ENCODE measurements at places on chromosomes 1 and 21.
A peak's percentile ranks its signal among the peaks of the same experiment; 100 is the strongest.

- DNase-seq: no peak
These were observed 26.7 kb downstream of the PODN start for GRCh38 chr1:53088616-53089300.

DNA sequence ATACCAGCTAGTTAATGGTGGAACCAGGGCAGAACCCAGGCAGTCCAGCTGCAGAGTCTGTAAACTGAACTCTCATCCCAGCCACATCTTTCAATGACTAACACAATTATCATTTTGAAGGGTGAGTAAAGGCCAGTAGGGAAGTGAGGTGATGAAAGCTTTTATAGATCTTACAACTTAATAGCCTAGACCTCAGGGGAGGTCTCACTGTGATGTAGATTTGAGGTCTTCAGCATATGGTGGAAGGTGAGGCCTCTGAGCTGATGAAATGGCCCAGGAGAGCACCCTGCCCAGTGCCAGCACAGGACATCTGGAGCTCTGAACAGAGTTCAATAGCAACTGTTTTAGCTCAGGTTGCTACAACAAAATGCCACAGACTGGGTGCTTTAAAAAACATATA is 44.8 kb upstream of the POU2F1 start:
- no peak for DNase-seq

- peak; percentile 70 for DNase-seq
These were observed 9.8 kb downstream of the NHLH1 start for GRCh38 chr1:160376525-160377131.

DNA sequence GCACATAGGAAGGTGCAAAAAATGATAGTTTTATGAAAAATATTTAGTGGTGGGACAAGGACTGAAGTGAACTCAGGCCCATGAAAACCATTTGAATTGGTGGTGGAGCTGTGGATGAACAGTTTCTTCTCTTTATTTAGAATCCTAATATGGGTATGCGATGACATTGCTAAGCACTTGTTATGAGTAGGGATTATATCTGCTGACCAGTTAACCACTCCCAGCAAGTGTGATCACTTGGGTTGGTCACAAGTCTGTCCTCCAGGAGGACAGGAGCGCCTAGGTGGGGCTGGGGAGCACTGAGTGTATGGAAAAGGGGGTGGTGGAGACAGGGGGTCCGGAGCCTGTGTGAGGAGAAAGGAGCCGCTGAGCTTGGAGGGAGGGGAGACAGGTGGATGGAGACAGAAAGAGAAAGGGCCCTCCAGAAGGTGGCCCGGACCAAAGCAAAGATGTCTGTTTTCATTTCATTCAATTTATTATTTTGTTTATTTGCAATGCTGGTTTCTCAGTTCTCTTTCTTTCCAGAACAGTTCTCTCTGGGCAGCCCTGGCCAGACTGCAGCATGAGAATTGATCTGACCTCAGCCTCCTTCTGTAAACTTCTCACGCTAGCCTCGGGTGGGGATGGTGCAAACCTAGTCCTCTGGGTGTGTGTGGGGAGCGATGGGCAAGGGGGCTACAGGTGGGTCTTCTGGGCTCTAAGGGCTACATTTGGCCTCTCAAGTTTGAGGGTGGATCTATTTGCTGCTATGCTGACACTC is 9.9 kb upstream of the ZSCAN20 start:
- DNase-seq: no peak

- DNase-seq: no peak
These were observed 105.9 kb downstream of the LAMC2 start for GRCh38 chr1:183291802-183292514.

DNA sequence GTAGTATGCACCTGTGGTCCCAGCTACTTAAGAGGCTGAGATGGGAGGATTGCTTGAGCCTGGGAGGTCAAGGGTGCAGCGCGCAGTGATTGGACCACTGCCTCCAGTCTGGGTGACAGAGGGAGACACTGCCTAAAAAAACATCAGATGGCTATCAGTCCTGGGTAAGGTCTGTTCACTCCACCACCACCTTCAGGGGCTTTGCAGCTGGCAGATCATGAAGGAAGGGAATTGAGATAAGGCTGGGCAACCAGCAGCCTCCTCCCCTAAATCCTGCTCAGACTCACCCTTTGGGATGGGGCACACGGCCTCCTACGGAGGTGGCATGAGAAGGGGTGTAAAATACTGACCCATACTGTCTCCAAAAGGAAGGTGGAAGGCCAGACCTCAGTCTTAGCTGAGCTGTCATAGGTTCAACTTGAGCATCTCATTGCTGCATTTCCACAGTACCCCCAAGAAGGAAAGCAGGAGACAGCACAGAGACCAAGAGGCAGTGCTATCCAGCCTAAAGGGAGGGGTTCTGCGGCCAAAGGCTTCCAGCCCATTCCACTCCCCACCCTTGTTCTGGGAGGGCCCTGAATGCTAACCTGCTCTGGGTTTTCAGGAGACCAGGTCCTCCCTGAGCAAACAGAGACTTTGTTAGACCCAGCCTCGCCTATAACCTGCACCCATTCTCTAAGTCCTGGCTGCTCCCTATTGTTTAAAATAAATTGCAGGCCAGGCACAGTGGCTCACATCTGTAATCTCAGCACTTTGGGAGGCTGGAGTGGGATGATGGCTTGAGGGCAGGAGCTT is 13.7 kb downstream of the SLC45A3 start:
- no peak for DNase-seq

DNA sequence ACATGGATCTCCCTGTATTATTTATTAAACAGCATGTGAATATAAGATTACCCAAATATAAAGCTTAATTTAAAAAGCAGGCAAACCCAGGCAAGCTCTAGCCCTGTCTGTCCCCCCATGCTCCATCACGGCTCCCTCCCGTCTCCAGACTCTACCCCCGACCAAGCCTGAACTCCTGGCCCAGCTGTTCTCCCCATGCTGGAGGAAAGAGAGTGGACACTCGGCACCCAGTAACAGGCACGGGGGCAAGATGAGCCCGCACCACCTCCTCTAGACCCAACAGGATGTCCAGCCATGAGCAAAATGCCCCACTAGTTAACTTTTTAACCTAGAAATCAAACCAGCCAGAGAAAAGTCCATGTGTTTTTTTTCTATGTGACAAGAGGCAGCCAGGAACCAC is 19.3 kb downstream of the SLC19A1 start:
- no peak for DNase-seq

DNA sequence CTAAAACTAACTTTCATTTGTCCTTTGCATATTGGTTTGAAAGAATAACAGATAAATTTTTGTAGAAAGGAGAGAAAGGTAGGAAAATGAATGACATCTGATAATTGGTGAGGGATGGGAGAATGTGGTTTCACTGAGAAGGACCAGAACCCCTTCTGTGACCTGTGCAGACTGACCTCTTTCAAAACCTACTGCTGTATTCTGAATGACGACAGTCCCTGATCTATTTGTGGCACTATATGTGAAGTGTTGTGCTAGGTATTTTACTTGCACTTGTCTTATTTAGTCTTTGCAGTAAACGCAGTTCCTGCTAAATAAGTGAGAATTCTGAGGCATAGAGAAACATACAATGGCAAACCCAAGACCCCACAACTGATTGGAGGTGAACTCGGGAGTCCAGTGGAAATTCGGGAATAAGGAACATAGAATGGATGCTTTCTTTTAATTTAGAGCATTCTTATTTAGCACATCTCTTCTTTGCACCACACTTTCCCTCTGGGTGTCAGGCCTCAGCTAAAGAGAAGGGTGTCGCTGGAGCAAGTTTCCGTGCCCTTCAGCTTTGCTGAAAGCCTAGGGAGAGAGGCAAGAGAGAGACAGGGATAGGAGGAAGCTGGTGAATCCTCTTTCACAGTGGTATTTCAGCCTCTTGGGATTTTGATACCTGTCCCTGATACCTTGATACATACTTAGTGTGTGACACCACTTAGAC is 230.2 kb downstream of the PAPPA2 start:
- no peak for DNase-seq

- no peak for DNase-seq
These were observed 69.6 kb downstream of the RAVER2 start for GRCh38 chr1:64814427-64814826.

DNA sequence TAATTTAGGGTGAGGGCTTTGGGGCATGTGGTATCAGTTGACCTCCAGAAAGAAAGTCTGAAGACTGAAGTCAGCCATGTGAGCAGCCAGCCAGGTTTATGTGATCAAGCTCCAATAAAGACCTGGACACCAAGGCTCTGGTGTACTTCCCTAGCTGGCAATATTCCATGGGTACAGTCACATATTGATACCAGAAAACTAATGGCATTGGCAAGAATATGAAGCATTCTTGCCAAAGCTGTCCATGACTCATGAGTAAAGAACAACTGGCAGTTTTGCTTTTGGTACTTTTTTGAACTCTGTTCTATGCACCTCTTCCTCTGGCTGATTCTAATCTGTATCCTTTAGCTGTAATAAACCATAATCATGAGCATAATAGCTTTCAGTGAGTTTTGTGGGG is 415.3 kb upstream of the CAMK1G start:
- DNase-seq: no peak

DNA sequence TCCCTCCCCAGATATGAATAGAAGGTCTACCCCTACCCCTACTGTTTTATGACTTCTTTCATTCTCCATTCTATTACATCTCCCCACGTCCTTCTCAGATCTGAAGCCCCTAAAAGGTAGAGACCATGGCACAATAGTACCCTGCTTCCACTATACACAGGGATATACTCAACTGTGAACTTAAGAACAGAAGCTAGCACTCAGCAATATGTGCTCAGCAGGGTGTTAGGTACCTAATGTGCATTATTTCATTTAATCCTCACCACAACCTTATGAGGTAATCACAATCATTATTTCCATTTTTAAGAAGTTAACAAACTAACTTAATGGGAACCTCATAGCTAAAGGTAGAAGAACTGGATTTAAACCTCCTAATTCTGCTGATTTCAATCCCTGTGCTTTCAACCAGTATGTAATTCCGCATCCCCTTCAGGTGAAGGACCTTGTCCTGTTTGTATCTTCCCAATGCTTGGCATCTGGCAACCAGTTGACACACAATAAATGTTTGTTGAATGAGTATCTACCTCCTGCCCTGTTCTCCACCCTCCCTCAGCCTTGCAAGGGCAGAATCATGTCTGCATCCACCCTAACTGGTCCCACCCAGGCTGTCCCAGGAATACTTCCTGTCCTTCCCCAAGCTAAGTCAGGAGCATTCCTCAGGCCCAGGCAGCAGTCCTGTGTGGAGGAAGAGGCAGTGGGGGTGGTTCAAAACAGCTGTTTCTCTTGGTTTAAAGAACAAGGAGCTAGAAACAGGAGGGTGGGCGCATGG is 6.5 kb downstream of the DENND2D start:
- DNase-seq: no peak

GRCh38 chr1:205012391-205013140 is 30.4 kb upstream of the CNTN2 start:
- DNase-seq: no peak

DNA sequence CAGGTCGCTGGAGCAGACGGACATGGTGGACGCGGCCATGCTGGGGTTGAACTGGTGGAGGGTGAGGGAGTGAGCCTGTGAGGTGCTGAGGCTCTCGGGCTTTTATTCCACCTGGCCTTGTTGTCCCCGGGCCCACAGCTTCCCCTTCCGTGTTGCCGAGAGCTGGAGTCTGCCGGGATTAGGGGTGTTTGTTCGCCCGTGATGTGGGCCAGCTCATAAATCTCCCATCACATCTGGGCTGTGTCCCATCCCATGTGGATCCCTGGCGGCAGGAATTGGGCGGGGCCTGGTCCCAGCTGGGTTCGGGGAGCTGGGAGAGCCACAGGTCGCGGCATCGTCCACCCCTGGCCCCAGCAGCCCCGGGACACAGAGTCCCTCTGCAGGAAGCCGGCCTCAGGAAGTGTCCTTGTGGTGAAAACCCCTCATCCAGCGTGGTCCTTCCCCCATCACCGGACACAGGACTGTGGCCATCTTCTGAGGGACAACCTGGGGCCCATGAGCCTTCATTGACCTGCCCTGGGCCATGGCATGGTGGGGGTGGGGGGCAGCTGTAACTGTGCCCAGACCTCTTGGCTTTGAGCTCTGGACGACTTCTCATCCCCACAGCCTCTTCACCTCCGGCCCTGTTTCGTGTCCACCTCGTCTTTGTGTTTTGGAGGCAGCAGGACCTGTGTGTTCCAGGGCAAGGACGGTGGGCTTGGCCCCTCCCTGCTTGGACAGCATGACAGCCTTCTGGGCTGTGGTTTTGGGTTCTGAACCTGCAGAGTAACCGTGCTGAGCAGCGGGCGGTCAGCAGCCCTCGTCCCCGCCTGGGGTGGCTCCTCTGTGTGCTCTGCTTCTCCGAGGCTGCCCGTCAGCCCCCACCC is at the start of gene KRTAP10-6:
Gene KRTAP10-6, minus strand, starts transcription at position 60 of the 866 bp plus-strand sequence. Its CDS starts 21 bp downstream, at position 39.
- no peak for DNase-seq

GRCh38 chr1:43573066-43573800 is 42.5 kb downstream of the PTPRF start:
- no peak for DNase-seq

DNA sequence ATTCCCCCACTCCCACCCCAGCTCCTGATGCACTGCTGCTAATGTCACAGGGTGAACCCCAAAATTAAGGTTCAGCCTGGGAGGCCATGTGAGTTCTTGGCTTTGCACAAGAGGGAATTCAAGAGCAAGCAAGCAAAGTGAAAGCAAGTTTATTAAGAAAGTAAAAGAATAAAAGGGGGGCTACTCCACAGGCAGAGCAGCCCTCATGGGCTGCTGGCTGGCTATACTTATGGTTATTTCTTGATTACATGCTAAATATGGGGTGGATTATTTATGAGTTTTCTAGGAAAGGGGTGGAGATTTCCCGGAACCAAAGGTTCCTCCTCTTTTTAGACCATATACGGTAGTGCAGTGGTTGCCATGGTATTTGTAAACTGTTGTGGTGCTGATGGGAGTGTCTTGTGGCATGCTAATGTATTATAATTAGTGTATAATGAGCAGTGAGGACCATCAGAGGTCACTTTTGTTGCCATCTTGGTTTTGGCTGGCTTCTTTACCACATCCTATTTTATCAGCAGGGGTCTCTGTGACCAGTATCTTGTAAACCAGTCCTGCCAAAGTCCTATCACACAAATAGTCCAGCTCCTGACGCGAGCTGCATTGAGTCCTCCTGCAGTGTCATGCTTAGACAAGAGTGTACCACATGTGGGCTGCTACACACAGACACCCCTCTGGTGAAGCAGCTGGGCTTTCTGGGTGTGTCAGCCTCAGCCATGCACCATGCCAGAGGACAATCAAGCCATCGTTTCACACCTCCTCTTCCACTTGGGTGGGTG is 46.4 kb upstream of the CSF1 start:
- DNase-seq: no peak

- no peak for DNase-seq
These were observed 94.1 kb downstream of the CACHD1 start for GRCh38 chr1:64563958-64564565.

DNA sequence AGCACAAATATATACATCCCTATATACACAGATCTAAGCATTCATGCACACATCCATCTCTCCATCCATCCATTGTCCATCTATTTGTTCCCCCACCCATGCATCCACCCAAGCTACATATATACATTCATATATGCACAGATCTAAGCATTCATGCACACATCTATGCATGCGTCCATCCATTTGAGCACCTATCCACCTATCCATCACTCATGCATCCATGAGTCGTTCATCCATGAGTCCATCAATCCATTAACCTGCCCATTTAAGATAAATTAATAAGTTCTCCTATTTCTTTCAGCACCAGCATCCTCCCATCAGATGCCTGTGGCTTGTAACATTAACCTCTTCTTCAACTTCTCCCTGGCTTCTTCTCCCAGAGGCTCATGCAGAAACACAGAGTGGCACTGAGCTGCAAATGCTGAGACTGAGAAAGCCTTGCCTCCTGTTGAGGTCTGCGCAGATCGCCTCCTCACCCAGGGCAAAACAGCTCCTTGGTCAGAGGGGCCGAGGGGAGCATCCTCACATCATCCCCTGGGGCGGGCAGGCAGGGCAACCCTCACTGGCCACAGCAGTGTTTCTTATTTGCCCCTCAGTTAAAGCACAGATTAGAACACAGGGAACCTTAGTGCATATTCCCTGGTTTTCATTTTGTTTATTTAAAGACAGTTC is 17.4 kb upstream of the PDE9A start:
- DNase-seq: no peak

GRCh38 chr1:67883069-67883468 is 49.8 kb upstream of the GNG12 start:
- peak; percentile 52 for DNase-seq
